ENCODE measurements at places on chromosomes 12 and 14. TPM values are rescaled to one million over a fixed set of nuclear protein-coding genes. Genes with fewer than 3 reads are reported as not detected.

The RND1 gene
- 2.6 TPM for total RNA-seq

The PPP1R3E gene
- total RNA-seq, result 5.1 TPM

The SMCO2 gene
- 0.76 TPM for total RNA-seq

The OVCH1 gene
- not detected for total RNA-seq

The DTX1 gene
- total RNA-seq, result 0.68 TPM

The AICDA gene
- total RNA-seq, result not detected

The SLCO1B1 gene
- 0.08 TPM for total RNA-seq

The FGF23 gene
- not detected for total RNA-seq

The LBHD2 gene
- not detected for total RNA-seq

The CAMKK2 gene
- 17.5 TPM for total RNA-seq

The LIN7A gene
- total RNA-seq, result 0.56 TPM

The XPOT gene
- 63.3 TPM for total RNA-seq

The ADAM21 gene
- not detected for total RNA-seq

The ALG10B gene
- 6.0 TPM for total RNA-seq

The ACOT6 gene
- not detected for total RNA-seq

The CCDC197 gene
- total RNA-seq, result not detected

The GLS2 gene
- total RNA-seq, result 2.6 TPM

The PMCH gene
- total RNA-seq, result not detected

The EIF2S3B gene
- 1.4 TPM for total RNA-seq
